Left ventricle myocardium inferior (tissue), 1 donor: ENCODE measurements at places on chromosomes 1 and 21.

GRCh38 chr1:25568834-25569596 is 25.6 kb downstream of the LDLRAP1 start:
- no peak overlapping the region for H3K4me3 ChIP-seq
- peaks cover under 1% of the 10 kb centered on the region for H3K36me3 ChIP-seq
- H3K27ac ChIP-seq = peak overlapping the region; percentile 83
- no peak for DNase-seq
- peaks cover 58% of the 10 kb centered on the region for H3K4me1 ChIP-seq
- H3K27me3 ChIP-seq = peaks cover 5% of the 10 kb centered on the region

DNA sequence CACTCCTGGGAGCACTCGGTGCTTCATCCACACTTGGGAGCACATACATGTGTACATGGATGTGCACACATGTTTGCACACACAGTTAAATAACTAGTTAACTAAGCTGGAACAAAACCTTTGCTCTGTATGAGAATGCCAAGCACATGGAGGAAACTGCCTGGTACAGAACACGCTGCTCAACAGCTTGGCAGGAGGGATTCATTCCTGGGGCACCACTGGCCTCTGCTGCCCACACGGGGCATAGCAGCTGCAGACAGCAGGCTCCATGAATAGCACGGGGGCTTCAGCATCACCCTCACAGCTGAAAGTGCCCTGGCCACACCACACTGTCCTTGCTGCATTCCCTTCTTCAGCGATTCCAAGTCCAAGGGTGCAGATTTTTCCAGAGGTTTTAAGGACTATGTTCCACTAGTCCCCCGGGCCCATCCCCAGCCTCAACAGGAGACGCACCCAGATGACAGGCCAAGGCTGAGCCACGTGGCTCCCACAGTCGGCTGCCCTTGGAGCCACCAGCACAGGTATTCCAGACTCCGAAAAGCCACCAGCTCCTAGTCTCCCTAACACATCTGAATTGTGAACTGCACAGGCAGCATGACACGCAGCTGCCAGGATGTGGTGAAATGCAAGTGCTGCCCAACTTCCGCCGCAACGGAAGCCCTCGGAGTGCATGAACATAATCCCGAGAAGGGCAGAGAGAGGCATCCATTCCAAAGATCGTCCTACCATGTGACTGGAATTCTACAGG is 16.9 kb downstream of the NPHP4 start:
- H3K4me1 ChIP-seq = peaks cover 10% of the 10 kb centered on the region
- H3K4me3 ChIP-seq = no peak overlapping the region
- peak; percentile 54 for DNase-seq
- no peaks in the 10 kb centered on the region for H3K27me3 ChIP-seq
- H3K27ac ChIP-seq = no peak overlapping the region

GRCh38 chr1:160657250-160657781 is 10.5 kb upstream of the SLAMF1 start:
- no peaks in the 10 kb centered on the region for H3K36me3 ChIP-seq
- H3K27ac ChIP-seq = peak overlapping the region; percentile 52
- DNase-seq = no peak
- no peak overlapping the region for H3K4me3 ChIP-seq
- peaks cover 9% of the 10 kb centered on the region for H3K27me3 ChIP-seq

DNA sequence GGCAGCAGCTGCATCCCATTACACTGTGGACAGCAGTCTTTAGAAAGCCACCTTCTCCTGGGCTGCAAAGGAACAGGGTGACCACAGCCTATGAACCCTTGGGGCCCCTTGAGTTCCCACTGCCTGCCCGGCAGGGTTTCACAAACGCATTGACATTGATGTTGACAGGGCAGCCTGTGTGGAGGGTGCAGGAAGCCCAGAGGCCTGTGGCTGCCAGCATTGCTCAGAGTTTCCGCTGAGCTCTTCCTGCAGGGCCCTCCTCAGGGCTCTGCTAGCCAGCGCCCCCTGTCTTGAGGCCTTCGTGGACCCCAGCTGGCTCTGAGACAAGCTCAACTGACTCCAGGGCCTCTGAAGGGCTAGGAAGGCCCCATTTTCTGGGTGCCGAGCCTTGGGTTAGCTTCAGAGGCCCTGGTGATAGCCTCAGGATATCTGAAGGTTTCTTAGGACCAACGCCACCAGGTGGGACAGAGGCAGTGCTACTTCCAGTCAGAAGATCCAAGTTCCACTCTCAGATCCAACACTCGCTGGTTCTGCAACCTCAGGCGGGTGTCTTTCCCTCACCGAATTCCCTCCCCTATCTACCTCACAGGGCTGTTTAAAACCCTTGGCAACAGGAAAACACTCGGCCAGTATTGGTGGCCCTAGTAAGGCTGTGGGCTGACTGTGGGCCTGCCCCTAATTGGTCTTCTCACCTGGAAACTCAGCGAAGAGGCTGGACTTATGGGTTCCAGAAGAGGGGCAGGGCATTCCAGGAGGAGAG is 27.2 kb upstream of the EPS8L3 start:
- peak; percentile 39 for DNase-seq
- H3K27ac ChIP-seq = peak overlapping the region; percentile 59
- peaks cover 63% of the 10 kb centered on the region for H3K4me1 ChIP-seq
- H3K27me3 ChIP-seq = no peaks in the 10 kb centered on the region

DNA sequence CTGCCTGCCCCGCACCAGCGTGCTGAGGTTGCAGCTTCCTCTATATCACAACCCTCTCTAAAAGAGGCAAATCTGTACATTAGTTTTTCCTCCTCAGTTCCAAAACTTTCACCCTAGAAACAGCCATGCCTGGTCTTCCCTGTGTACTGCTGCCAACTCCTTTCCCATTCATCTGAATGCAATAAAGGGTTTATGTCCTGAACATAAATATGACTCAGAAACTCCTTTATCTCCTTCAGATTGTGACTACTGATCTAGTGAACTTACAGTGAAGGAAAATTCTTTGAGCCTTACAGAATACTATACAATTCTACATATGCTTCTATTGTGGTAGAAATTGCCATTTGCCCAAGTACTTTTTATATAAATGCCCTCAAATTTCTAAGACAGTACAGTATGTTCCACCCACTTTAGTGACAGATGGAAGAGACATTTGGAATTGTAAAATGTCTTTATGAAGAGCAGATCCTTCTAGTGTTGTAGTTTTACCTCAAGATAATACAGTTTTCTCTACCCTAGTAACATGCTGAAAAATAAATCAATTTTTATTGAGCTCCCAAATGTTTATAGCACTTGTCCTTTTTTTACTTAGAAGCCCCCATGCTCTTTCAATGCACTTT is 345.1 kb upstream of the SNX7 start:
- H3K27me3 ChIP-seq = no peaks in the 10 kb centered on the region
- H3K36me3 ChIP-seq = no peaks in the 10 kb centered on the region
- DNase-seq = no peak
- no peak overlapping the region for H3K27ac ChIP-seq
- H3K4me1 ChIP-seq = no peaks in the 10 kb centered on the region

DNA sequence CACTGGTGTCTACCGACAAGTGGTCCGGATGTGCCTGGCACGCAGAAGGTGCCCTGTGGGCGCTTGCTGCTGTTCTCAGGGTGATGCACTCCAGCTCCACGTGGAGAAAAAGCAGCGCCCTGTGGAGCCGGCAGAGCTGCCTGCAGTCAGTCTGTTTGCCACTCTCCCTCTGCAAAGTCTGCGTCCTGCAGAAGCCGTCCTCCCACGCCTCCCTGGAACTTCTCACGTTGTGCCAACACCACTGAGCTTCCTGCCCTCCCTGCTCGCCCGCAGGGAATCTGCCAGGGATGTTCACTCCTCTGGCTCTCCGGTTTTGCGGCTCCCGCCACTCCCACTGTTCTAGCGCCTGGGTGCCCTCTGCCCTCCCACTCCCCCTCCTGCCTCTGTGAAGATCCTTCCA is 19.8 kb upstream of the UBXN10 start:
- no peak for DNase-seq
- H3K36me3 ChIP-seq = no peaks in the 10 kb centered on the region
- H3K4me1 ChIP-seq = peaks cover 10% of the 10 kb centered on the region
- H3K27me3 ChIP-seq = peaks cover 59% of the 10 kb centered on the region
- no peak overlapping the region for H3K4me3 ChIP-seq

- H3K4me3 ChIP-seq = no peak overlapping the region
- no peaks in the 10 kb centered on the region for H3K36me3 ChIP-seq
- peak; percentile 46 for DNase-seq
- H3K27ac ChIP-seq = peak overlapping the region; percentile 93
- H3K27me3 ChIP-seq = peaks cover 5% of the 10 kb centered on the region
Observed at GRCh38 chr1:229863651-229864545, 203.1 kb upstream of the GALNT2 start.

- no peaks in the 10 kb centered on the region for H3K36me3 ChIP-seq
- DNase-seq = no peak
- H3K4me1 ChIP-seq = peaks cover 5% of the 10 kb centered on the region
- no peak overlapping the region for H3K4me3 ChIP-seq
- no peaks in the 10 kb centered on the region for H3K27me3 ChIP-seq
- H3K27ac ChIP-seq = no peak overlapping the region
Observed at GRCh38 chr1:173342736-173343135, 134.4 kb upstream of the PRDX6 start.

GRCh38 chr1:44653107-44653964 is 20.9 kb downstream of the TMEM53 start:
- H3K36me3 ChIP-seq = peaks cover 53% of the 10 kb centered on the region
- no peak overlapping the region for H3K4me3 ChIP-seq

GRCh38 chr1:173258479-173259264 is 51.5 kb upstream of the TNFSF4 start:
- H3K36me3 ChIP-seq = no peaks in the 10 kb centered on the region
- no peaks in the 10 kb centered on the region for H3K27me3 ChIP-seq
- H3K4me1 ChIP-seq = peaks cover 16% of the 10 kb centered on the region

DNA sequence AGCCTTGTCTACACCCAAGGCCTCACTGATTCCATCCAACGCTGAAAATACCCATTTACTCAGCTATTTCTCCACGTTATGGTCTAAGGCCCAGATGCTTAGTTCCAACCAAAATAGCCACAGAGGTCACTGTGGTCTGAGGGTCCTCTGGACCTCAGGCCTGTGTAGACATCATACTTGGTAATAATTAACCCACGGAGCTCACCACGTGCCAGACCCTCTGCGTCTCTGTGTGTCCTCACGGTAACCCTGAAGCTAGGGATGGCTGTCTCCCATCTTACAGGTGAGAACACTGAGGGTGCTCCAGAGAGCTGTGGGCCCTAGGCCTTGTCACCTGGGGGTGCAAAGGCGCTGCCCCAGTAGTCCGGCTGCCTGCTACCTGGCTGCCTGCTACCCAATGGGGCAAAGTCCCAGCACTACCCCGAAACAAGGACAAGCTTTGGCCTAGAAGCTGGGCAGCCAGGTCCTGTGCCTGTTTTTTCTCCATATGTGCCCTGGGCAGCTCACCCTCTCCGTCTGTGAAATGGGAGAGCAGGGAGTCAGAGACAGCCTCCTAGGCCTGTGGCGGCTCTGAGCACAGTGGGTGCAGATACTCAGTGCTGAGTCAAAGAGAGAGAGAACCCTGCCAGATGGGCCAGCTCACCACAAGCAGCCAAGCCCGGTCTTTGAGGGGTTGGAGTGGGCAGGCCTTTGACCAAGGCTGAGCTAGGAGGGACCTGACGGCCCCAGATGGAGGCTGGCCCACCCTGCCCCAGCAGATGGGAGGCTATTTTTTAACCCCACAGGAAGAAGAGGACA is 17.0 kb upstream of the RUNX3 start:
- no peak overlapping the region for H3K27ac ChIP-seq
- DNase-seq = no peak
- H3K36me3 ChIP-seq = no peaks in the 10 kb centered on the region
- H3K27me3 ChIP-seq = peaks cover 36% of the 10 kb centered on the region
- no peaks in the 10 kb centered on the region for H3K4me1 ChIP-seq

- no peak overlapping the region for H3K4me3 ChIP-seq
- no peaks in the 10 kb centered on the region for H3K27me3 ChIP-seq
- H3K36me3 ChIP-seq = peaks cover 8% of the 10 kb centered on the region
- no peak for DNase-seq
Observed at GRCh38 chr21:26115305-26115704, 55.3 kb downstream of the APP start.

- H3K27ac ChIP-seq = no peak overlapping the region
- no peak overlapping the region for H3K4me3 ChIP-seq
- peaks cover 44% of the 10 kb centered on the region for H3K36me3 ChIP-seq
- no peak for DNase-seq
- peaks cover 7% of the 10 kb centered on the region for H3K4me1 ChIP-seq
Observed at GRCh38 chr1:46556822-46557221, 5.4 kb upstream of the KNCN start.

DNA sequence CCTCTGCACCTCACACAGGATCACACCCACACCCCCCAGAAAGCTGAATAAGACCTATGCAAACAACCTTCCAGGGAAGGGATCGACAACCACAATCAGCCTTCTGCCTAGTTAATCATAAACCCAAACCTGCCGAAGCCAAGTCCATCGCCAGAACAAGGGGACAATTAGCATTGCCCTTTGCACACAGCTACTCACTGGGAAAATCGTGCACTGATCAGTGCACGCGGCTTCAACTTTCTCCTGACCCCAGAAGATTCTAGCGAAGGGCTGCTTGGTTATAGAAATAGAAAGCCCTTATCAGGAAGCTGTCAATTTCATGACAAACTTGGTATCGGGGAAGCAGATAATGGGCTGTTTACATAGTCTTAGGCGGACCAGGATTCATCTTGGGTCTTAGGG is 29.5 kb downstream of the RUNX1 start:
- peaks cover 78% of the 10 kb centered on the region for H3K27me3 ChIP-seq
- no peak overlapping the region for H3K27ac ChIP-seq
- no peaks in the 10 kb centered on the region for H3K36me3 ChIP-seq
- H3K4me1 ChIP-seq = no peaks in the 10 kb centered on the region

GRCh38 chr1:111734856-111735255 is 4.3 kb downstream of the INKA2 start:
- no peak for DNase-seq
- H3K4me3 ChIP-seq = peak overlapping the region; percentile 83
- H3K4me1 ChIP-seq = peaks cover 97% of the 10 kb centered on the region
- peak overlapping the region; percentile 98 for H3K27ac ChIP-seq

DNA sequence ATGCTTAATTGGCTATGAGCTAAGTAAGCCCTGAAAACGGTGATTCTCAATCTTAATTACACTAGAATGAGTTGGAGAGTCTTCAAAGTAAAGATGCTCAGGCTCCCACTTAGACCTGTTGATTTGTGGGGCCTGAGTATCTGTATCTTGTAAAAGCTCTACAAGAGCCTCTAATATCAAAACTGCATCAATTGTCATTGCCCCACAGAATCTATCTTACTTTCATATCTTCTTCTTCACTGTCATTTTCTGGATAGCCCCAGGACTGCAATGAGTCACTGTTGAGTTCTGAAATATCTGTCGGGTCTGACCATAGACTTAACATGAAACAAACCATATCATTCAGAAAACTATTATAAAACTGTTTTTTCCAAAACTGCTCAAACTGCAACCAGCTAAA is 102.8 kb upstream of the SERTAD4 start:
- H3K4me3 ChIP-seq = no peak overlapping the region
- peaks cover 25% of the 10 kb centered on the region for H3K27me3 ChIP-seq
- H3K27ac ChIP-seq = no peak overlapping the region
- H3K4me1 ChIP-seq = no peaks in the 10 kb centered on the region

GRCh38 chr1:32964461-32965250 is at the start of gene RNF19B:
Gene RNF19B, minus strand, starts transcription at chr1:32964809. Its CDS starts 124 bp downstream, at chr1:32964685.
- H3K36me3 ChIP-seq = no peaks in the 10 kb centered on the region
- no peaks in the 10 kb centered on the region for H3K27me3 ChIP-seq
- peaks cover 43% of the 10 kb centered on the region for H3K4me1 ChIP-seq
- H3K4me3 ChIP-seq = peak within 1 kb of the TSS; percentile 98
- peak; percentile 96 for DNase-seq

- H3K27ac ChIP-seq = no peak overlapping the region
- peaks cover 6% of the 10 kb centered on the region for H3K27me3 ChIP-seq
- H3K36me3 ChIP-seq = no peaks in the 10 kb centered on the region
- no peak for DNase-seq
- H3K4me1 ChIP-seq = peaks cover 25% of the 10 kb centered on the region
Observed at GRCh38 chr1:7642781-7643529, 128.1 kb upstream of the VAMP3 start.

- H3K27ac ChIP-seq = no peak overlapping the region
- DNase-seq = no peak
- no peaks in the 10 kb centered on the region for H3K36me3 ChIP-seq
Observed at GRCh38 chr1:45314266-45314665, 12.4 kb upstream of the HPDL start.
